CD4-positive, CD25-positive, alpha-beta regulatory T cell (primary cell): ENCODE measurements at places on chromosomes 12 and 14.

DNA sequence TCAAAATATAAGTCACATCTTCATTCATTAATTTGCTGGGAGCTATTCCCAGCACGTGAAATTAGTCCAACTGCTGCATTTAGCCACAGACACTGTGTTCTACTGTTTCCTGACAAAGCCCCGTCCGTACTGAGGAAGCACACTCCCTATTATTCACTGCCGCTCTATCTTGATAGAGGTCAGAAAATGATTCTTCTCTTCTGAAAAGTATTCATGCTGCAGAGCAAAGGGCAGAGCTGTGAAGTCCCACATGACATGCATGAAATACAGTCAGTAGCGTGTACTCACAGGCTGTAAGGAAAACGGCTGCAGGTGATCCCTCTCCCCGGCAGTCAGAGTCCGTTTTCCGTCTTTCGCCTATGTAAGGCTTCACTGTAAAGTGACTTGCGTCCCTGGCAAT is 302.5 kb upstream of the FKBP4 start:
- DNase-seq = no peak

GRCh38 chr12:11761869-11762567 is 112.5 kb downstream of the ETV6 start:
- no peak for DNase-seq

DNA sequence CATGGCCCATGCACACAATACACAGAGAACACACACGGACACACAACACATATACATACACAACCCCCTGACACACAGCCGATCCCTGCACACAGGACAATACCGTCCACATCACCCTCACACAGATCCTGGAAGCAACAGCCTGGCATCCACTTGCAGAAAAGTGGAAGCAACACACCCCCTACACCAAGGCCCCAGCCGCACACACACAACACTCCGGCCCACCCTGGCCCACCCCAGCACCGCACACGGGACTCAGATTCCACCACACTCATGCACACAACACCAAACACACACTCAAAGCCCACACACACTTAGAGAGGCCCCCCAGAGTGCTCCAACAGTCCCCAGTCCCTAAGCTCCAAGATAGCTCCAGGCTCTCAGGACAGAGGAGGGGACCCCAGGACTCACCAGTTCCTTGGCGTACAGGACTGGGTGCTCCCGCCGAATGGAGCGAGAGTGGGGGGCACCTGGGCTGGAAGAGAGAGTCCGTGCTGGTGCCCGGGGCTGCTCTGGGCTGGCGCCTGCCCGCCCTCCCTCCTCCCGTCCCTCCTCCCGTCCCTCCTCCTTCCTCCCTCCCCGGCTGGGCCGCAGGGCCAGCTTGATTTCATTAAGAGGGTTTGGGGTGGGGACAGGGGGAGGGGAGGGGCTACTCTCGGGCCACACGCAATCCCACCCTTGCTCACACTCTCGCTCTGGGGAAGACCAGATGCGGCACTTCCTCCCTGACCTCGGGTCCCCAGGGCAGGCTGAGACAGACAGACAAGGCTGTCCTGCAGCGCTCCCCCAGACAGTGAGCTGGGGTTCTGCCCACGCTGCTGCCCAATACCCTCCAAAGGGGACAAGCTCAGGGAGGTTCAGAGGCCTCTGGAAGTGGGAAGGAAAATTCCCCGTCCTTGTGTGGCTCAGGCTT is at the start of gene TMEM119:
TSS of gene TMEM119 (minus strand) at position 526 of the 913 bp plus-strand sequence. CDS start 5,701 bp downstream, outside the sequence.
- DNase-seq = no peak

DNA sequence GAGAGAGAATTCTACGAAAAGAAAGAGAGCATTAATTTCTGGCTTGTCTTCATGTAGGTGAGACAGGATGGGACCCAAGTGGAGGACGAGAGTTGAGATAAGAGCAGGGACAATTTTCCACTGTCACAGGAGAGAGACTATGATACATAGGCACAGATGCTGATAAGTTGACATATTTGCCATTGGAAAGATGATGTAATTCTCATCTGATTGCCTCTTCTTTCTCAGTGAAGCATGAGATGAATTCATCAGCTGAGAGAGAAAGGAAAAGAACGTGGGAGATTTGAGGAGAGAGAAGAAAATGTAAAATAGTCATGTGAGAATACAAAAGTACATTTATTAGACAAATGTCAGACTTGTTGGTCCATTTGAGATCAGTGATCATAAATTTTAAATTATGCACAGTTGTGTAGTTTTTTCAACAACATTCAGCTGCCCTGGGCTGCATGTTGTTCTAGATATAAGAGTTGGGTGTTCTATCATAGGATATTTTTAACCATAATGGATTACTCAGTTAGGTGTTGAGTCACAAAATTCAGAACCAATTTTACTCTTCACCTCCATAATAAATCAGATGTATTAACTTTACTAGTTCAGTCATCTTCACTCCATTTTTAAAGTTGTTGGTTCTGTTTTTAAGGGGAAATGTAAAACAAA is 222.9 kb downstream of the DPY19L2 start:
- no peak for DNase-seq
